ENCODE measurements at places on chromosomes 5 and 9.

GRCh38 chr5:162637481-162637880 is 569.9 kb downstream of the GABRG2 start:
- no peak for DNase-seq

- DNase-seq = peak; percentile 84
Observed at GRCh38 chr9:84759300-84759750, 89.8 kb downstream of the NTRK2 start.

- DNase-seq = no peak
Observed at GRCh38 chr5:33401482-33402390, 39.0 kb upstream of the TARS1 start.

- DNase-seq = no peak
Observed at GRCh38 chr5:122442938-122443337, 130.9 kb downstream of the SNCAIP start.

DNA sequence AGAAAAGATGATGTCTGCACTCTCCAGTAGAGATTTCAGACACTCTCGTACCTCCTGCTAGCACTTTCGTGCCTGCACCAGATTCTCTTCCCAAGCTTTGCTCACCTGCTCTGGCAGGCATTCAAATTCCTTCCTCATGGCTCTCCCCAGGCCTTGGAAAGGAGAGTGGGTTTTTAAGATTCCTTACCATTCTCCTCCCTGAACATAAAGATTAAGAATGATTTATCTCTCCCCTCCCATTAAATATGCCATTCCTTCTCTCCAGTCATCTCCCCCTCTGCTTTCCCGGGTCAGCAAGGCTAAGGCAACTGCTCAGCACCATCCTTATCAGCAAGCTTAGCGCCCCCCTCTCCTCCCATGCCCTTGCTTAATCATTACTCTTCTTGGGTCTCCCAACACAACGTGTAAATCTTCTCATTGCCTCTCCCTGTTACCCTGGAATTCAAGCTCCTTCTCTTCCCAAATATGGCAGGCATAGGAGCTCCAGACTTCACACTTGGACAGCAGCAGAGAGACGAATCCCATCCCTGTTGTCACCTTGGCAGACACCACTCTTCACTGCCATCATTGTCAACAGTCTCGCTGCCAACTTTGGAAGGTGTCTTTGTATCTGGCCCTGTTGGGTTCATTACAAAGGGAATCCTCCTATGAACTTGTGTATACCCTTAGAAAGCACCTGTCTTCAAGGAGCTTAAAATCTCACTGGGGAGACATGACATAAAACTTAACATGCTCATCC is 332.9 kb downstream of the SLIT3 start:
- no peak for DNase-seq

DNA sequence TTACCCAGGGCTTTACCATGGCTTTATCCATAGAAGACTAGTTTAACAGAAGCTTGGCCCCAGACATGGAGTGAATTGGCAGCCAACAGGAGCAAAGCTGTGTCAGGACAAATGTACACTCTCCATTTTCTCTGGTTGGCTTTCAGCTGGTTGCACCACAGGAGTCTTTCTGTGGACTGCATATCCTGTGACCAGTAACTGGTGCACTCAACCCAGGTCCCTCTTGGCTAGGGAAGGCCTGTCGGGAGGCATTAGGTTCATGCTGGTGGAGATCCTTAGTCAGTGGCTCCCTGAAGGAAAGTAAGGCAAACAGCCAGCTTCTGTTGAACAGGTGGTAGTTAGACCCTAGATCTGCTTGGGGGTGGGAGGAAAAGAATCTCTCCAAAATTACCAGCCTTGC is 146.9 kb upstream of the TLX3 start:
- DNase-seq = no peak

- DNase-seq = no peak
Observed at GRCh38 chr9:130078547-130078946, 24.8 kb downstream of the GPR107 start.

- DNase-seq = no peak
Observed at GRCh38 chr9:33125871-33126823, 41.0 kb downstream of the B4GALT1 start.

GRCh38 chr5:129767927-129768380 is 20.1 kb downstream of the MINAR2 start:
- DNase-seq = peak; percentile 90

GRCh38 chr5:171840066-171840465 is 54.4 kb downstream of the SMIM23 start:
- DNase-seq = peak; percentile 7

DNA sequence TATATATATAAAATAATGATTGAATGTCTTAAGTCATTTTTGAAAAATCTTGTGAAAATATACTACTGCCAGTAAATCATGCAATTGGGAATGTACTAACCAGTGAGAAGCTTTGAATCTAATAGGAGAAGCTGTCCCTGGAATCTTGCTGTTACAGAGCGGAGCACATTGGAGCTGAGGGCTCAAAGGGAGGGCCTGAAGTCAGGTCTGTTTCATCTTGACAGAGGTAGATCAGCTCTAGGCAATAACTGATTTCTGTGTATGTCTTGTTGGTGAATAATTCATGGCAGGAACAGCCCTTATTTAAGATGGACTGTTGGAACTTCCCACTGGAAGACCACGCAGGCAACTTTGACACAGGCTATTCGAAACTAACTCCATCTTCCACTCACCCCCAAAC is 17.5 kb downstream of the CAMK4 start:
- no peak for DNase-seq

DNA sequence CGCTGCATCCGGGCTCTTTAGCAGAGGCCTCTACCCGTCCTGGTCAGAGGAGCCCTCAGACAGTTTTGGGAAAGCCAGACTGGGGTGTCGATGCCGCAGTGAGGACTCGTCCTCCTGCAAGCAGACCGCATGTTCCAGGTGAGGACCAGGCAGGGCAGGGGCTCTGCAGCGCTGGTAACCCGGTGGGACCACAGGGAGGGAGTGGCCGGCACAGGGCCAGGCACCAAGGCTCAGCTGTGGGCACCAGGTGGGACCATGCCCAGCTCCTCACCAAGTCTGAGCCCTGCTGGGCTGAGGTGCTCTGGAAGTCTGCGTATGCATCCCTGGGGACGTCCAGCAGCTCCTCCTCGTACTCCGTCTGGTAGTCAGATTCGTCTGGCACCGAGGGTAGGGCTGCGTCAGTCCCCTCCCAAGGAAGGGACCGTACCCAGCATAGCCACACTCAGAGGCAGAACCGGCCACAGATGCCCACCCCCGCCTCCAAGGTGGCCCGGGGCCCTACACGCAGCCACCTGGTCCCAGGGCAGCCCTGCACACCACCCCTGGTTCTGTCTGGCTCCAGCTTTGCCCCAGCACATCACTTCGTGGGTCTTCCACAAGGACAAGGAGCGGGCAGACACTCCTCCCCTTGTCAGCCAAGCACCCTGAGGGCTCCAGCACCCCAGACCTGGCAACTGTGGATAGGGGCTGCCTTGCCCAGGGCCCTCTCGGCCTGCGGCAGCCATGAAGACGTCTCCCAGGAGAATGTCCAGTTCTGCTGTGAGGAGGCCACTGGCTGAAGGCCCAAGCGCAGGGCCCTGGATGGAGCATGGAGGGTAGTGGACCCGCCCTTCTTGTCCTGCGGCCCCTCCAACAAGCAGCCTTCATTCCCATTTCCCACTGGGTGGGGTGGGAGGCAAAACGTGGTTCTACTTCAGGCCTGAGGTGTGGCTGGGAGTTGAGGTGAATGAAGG is 1.5 kb upstream of the NSMF start:
- DNase-seq = no peak

Data from activated CD4-positive, alpha-beta T cell treated with anti-CD3 and anti-CD28 coated beads, Interleukin-10, Interleukin-2, amounts not matched to agents 100 ng/mL and 50 ng/mL, durations not matched to agents 16 hours and 8 hours (primary cell).